ENCODE measurements at places on chromosomes 13 and 19.
A peak's percentile ranks its signal among the peaks of the same experiment; 100 is the strongest.

GRCh38 chr13:47008318-47008717, 111.5 kb upstream of the HTR2A start:
- no peak for DNase-seq

- DNase-seq = no peak
Measured at GRCh38 chr19:33740811-33741396, 55.8 kb upstream of the KCTD15 start.

GRCh38 chr13:27403203-27403678, 21.2 kb upstream of the GTF3A start:
- DNase-seq = no peak

DNA sequence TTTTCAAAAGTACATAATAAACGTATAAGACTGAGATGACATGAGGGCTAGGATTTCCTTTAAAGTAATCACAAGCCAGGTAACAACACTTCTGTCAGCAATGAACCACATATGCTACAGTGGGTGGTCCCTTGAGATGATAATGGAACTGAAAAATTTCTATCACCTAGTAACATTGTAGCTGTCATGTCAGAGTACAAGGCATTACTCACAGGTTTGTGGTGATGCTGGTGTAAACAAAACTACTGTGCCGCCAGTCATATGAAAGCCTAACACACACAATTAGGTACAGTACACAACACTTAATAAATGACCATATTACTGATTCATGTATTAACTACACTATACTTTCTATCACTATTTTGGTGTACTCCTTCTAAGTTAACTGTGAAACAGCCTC, 36.8 kb downstream of the MIPEP start:
- DNase-seq = no peak

- no peak for DNase-seq
Measured at GRCh38 chr19:55066107-55066709, 3.3 kb upstream of the RDH13 start.

DNA sequence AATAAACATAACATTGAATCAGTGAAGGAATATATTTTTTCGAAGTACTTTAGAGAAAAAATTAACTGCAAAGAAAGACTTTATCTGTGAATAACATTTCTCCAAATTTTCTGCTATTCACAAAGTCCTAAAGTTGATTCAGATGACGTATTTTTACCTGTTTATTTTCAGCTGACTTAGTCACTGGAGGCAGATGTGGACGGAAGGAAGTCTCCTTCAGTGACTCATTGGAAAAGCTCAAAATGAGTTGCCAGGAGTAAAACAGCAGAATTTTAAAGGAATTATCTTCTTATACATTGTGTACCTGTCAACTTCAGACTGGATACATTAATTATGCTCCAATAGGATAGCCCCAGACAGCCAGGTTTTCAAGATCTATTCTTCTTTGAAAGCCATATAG, 679.3 kb upstream of the GPC6 start:
- DNase-seq = no peak

DNA sequence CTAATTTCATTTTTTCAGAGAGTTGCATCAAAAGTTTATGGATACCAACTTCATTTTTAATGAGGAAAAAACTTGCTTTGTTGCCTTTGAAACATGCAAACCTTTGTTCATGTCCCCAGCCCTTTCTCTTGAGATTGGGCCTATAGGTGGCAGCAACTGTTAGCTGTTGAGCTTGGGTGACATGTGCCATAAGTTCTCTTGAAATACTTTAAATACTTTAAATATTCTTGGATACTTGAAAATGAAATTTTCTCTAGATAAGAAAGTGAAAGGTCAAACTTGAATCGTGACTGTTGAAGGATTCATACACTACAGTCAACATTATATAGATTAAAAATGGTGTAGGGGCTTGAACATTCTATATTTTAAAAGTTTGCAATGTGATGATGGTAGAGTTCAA, 294.9 kb downstream of the NDFIP2 start:
- no peak for DNase-seq

DNA sequence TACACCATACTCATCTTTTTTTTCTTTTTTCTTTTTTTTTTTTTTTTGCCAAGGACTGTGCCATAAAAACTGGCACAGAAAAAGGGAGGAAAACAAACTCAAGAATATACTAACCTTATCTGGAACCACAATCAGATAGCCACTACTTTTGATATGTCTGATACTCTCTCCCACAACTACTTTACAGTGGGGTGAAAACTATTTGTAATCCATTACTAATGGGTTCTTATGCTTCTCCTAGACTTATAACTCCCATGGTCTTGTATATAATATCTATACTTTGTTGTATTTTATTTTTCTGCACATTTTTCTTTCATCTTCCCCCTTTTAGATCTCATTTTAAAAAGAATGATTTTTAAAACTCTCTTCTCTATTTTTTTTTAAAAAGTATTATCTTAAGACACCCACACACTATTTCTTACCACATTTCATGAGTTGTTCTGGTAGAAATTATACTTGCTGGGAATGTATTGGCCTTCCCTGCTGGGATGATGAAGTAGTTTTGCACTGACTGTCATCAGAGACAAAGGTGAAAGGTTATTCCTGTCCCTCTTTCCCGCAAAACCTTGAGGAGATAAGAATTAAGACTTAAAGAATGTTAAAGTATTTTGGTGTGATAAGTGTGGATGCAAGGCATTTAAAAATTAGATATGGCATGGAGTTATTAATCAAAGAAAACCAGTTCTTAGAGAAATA, 146.7 kb upstream of the KLF12 start:
- no peak for DNase-seq

GRCh38 chr13:37910790-37911189, 41.2 kb upstream of the TRPC4 start:
- no peak for DNase-seq

- DNase-seq = no peak
Measured at GRCh38 chr13:59686798-59687394, 476.8 kb downstream of the DIAPH3 start.

DNA sequence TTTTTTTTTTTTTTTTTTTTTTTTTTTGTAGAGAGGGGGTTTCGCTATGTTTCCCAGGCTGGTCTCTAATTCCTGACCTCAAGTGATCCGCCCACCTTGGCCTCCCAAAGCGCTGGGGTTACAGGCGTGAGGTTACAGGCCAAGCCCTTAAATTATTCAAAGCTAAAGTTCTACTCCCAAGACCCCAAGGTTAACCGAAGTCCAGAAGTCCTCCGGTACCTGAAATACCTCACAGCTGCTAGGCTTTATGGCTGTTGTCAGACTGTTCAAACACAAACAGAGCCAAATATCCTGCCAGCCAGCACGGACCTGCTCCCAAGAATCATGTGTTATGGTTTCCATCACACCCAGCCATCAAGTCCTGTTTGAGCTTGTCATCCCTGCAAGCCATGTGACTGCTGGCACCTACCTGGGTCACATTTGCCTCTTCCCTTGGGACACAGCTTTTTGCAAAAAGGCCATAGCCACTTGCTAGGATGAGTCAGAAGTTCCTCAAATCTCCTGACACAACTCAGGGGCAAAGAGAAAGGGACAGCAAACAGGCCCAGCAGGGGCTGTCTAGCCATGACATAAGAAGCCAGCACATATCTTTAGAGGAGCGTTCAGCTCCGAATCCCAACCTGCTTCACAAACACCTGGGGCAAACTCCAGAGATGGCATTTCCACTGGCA, 129.9 kb downstream of the FOXO1 start:
- DNase-seq = no peak

DNA sequence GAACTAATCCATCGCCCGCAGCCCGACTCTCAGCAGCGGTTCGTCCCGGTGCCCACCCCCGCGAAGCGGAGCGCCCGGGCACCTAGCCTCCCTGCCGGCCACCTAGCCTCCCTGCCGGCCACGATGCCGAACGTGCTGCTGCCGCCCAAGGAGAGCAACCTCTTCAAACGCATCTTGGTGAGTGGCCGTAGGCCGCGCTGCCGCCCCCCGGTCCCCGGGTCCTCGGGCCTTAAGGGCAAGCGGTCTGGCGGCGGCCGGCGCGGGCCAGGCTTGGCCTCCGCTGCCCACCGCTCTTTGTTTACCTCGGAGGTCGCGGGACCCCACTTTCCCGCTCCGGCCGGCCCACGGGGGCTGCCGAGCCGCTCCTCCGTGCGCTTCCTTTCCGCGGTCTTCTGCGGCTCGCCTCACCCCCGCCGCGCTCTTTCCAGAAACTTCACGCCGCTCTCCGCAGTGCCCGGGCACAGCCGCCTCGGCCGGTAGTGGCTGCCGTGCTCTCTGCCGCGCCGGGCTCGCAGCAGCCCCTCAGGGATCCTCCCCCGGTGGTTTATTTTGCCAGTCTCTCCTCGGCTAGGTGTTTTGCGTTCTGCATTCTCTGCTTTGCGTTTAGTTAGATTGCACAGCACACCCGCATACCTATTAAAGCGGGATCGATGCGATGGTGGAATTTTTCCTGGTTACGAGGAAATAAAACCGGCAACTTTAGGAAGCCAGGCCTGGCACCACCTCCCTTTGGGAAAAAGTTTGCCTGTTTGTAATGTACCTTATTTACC, 524 bp downstream of the NAA16 start:
- no peak for DNase-seq

DNA sequence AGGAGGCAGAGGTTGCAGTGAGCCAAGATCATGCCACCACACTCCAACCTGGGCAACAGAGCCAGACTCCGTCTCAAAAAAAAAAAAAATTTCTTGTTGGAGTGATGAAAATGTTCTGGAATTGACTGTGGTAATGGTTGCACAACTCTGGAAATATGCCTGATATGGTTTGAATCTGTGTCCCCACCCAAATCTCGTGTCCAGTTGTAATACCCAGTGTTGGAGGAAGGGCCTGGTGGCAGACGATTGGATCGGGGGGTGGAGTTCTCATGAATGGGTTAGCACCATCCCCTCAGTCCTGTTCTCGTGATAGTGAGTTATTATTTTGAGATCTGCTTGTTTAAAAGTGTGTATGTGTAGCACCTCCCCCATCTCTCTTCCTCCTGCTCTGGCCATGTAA, 41.1 kb upstream of the MAP3K10 start:
- DNase-seq = no peak

GRCh38 chr19:55498246-55498840, 10.1 kb downstream of the SSC5D start:
- no peak for DNase-seq

DNA sequence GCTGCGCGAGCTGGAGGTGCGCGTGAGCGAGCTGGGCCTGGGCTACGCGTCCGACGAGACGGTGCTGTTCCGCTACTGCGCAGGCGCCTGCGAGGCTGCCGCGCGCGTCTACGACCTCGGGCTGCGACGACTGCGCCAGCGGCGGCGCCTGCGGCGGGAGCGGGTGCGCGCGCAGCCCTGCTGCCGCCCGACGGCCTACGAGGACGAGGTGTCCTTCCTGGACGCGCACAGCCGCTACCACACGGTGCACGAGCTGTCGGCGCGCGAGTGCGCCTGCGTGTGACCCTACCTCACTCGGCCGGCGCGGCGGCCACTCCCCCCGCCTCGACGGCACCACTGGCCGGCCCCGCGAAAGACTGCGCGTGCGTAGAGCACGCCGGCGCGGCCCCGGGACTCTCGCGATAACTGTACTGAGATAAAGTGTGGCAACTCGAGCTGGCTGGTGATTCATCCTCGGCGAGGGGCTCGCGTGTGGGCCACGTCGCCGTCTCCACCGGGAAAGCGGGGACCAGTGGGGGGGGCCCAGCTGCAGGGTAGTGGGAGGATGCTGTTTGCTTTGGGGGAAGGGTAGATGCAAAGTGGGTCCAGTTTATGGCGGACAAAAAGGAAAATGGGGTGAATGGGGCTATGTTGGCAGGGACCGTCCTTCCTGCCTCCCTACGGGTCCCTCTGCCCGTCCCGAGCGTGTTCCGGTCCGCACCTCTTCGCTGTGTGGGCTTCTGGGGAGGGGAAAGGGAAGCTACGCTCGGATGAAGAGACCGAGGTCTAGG, 11.4 kb downstream of the FUT6 start:
- DNase-seq = peak; percentile 81

DNA sequence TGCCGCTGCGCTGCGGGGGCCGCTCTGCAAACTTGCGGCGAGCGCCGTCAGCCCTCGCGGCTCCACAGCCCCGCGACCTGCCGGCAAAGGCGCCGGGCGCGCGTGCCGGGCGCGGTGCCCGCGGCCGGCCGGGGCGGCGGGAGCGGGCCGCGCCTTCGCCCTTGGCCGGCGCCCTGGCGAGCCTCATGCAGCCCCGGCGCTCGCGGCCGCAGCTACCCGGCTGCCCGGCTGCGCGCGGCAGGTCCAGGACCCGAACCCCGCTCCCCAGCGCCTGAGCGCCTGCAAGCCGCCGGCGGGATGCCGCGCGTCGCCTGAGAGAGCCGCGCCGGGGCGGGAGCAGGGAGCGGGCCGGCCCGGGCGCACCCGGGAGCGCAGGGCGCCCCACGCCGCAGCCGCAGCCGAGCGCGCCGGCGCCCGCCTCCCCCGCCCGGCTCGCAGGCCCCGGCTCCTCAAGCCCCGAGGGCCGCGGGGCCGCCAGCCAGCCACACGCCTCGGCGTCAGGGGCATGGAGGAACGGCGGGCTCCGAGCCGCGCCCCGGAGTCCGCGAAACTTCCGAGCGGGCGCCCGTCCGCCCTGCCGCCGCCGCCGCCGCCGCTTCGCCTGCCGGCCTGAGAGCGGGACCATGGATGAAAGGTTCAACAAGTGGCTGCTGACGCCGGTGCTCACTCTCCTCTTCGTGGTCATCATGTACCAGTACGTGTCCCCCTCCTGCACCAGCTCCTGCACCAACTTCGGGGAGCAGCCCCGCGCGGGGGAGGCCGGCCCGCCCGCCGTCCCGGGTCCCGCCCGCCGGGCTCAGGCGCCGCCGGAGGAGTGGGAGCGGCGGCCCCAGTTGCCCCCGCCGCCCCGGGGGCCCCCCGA, 564 bp downstream of the HS6ST3 start:
- no peak for DNase-seq

- no peak for DNase-seq
Measured at GRCh38 chr13:112161521-112162301, 94.8 kb downstream of the SOX1 start.

DNA sequence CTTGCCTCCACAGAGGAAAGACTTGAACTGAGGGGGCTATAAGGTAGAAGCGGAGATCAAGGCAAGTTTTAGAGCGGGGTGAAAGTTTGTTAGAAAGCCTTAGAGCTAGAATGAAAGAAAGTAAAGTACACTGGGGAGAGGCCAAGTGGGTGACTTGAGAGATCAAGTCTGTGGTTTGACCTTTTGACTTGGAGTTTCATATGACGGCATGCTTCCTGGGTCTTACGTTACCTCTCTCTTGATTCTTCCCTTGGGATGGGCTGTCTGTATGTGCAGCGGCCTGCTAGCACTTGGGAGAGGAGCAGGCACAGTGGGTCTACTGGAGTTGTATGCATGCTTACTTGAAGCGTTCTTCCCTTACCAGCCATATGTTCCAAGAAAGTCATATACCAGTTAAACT, 1768.5 kb downstream of the PCDH9 start:
- no peak for DNase-seq

- no peak for DNase-seq
Measured at GRCh38 chr19:50489461-50490011, 12.9 kb upstream of the GARIN5A start.
